SJSA1 (cell line): ENCODE measurements at places on chromosomes 11 and 22. TPM values are rescaled to one million over a fixed set of nuclear protein-coding genes. Genes with fewer than 3 reads are reported as not detected.

SGSM1 gene
- not detected in 2 replicates for total RNA-seq

CATSPER1 gene
- 0.50 and 1.4 TPM in 2 replicates for total RNA-seq

RIMBP3B gene
- 0.89 and 1.5 TPM in 2 replicates for total RNA-seq

OR10A2 gene
- total RNA-seq: not detected in 2 replicates

ENTHD1 gene
- not detected in 2 replicates for total RNA-seq

MGAT3 gene
- 3.9 and 4.3 TPM in 2 replicates for total RNA-seq

DGAT2 gene
- total RNA-seq: not detected in 2 replicates

HDHD5 gene
- 31.1 and 40.6 TPM in 2 replicates for total RNA-seq

BEST1 gene
- 0.74 TPM in 1 of 2 replicates, not detected in the other for total RNA-seq

OR51B5 gene
- total RNA-seq: 0.39 TPM in 1 of 2 replicates, not detected in the other

TSGA10IP gene
- total RNA-seq: not detected in 2 replicates

PDGFD gene
- 4.3 and 6.6 TPM in 2 replicates for total RNA-seq

NXPE2 gene
- total RNA-seq: 0.29 TPM in 1 of 2 replicates, not detected in the other

XRCC6 gene
- 540 and 624 TPM in 2 replicates for total RNA-seq

APOA5 gene
- not detected in 2 replicates for total RNA-seq

MOGAT2 gene
- total RNA-seq: not detected in 2 replicates

TMEM86A gene
- 0.32 TPM in 1 of 2 replicates, not detected in the other for total RNA-seq

NEU3 gene
- 3.2 and 5.7 TPM in 2 replicates for total RNA-seq

RASD2 gene
- not detected in 2 replicates for total RNA-seq

CECR2 gene
- not detected in 2 replicates for total RNA-seq

MS4A12 gene
- not detected in 2 replicates for total RNA-seq

NCR3LG1 gene
- 0.13 and 1.4 TPM in 2 replicates for total RNA-seq

BLID gene
- 0.42 TPM in 1 of 2 replicates, not detected in the other for total RNA-seq

HORMAD2 gene
- not detected in 2 replicates for total RNA-seq

TNNI2 gene
- not detected in 2 replicates for total RNA-seq

ZBTB16 gene
- not detected in 2 replicates for total RNA-seq

LRRC74B gene
- not detected in 2 replicates for total RNA-seq

BAIAP2L2 gene
- not detected in 2 replicates for total RNA-seq

OR56A1 gene
- total RNA-seq: not detected in 2 replicates

CAT gene
- total RNA-seq: 38.8 and 53.9 TPM in 2 replicates

PKP3 gene
- 1.9 and 5.7 TPM in 2 replicates for total RNA-seq

KCNJ1 gene
- not detected in 2 replicates for total RNA-seq

ANKRD13D gene
- 40.2 and 61.7 TPM in 2 replicates for total RNA-seq

SNX32 gene
- 0.16 TPM in 1 of 2 replicates, not detected in the other for total RNA-seq

POU2AF2 gene
- not detected in 2 replicates for total RNA-seq

PRODH gene
- not detected in 2 replicates for total RNA-seq

TNNT3 gene
- 7.5 and 8.0 TPM in 2 replicates for total RNA-seq

C11orf52 gene
- total RNA-seq: not detected in 2 replicates

ART1 gene
- total RNA-seq: not detected in 2 replicates

OR4A16 gene
- total RNA-seq: not detected in 2 replicates

APLNR gene
- total RNA-seq: not detected in 2 replicates

RIMBP3C gene
- 0.76 and 0.81 TPM in 2 replicates for total RNA-seq

SHISAL1 gene
- total RNA-seq: 1.5 and 2.4 TPM in 2 replicates

TPBGL gene
- total RNA-seq: not detected in 2 replicates

APOL4 gene
- total RNA-seq: 0.08 TPM in 1 of 2 replicates, not detected in the other

LRRN4CL gene
- total RNA-seq: 0.55 and 0.85 TPM in 2 replicates

TSKU gene
- 19.5 and 19.8 TPM in 2 replicates for total RNA-seq

SYCE3 gene
- not detected in 2 replicates for total RNA-seq

CAPN5 gene
- total RNA-seq: 8.7 and 10.4 TPM in 2 replicates

PARVA gene
- 59.9 and 98.3 TPM in 2 replicates for total RNA-seq

NFAM1 gene
- not detected in 2 replicates for total RNA-seq

APOC3 gene
- total RNA-seq: not detected in 2 replicates

APOL5 gene
- total RNA-seq: not detected in 2 replicates

SLCO2B1 gene
- 0.13 and 2.2 TPM in 2 replicates for total RNA-seq

CD6 gene
- 0.05 TPM in 1 of 2 replicates, not detected in the other for total RNA-seq
